ENCODE measurements at places on chromosomes 4 and X.

DNA sequence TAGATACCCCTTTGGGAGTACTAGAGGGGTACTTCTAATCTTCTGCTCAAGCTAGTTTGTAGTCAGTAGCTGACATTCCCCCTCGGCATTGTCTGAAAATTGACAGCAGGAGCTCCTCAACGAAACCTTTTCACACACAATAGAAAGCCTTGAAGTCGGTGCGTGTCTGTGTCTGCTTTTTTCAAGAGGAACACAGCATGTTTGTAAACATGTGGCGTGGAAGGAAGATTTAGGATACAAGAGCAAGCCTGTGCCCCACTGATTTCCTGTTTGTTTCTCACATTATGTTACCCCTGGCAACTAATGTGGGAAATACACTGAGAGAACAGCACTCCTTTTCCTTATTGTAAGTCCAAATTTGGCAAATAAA is 252.6 kb downstream of the ANKRD50 start:
- DNase-seq: no peak

GRCh38 chrX:147741776-147742175 is 169.9 kb upstream of the FMR1 start:
- no peak for DNase-seq

DNA sequence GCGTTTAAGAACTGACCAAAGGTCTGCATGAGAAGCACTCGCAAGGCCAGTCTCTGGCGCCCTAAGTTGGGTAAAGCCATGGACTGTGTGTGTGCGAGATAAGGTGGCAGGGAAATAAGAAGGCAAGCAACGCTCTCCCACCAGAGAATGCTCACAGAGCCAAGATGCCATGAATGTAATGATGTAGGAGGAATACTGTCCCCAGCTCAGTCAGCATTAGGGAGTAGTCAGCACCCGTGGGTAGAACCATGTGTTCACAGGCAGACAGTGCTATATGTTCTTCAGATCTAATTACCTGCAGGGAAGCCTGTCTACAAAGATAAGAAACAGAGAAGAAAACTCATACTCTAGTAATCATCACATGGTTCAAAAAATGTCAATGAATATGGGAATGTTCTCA is 68.8 kb downstream of the SEC24D start:
- no peak for DNase-seq

DNA sequence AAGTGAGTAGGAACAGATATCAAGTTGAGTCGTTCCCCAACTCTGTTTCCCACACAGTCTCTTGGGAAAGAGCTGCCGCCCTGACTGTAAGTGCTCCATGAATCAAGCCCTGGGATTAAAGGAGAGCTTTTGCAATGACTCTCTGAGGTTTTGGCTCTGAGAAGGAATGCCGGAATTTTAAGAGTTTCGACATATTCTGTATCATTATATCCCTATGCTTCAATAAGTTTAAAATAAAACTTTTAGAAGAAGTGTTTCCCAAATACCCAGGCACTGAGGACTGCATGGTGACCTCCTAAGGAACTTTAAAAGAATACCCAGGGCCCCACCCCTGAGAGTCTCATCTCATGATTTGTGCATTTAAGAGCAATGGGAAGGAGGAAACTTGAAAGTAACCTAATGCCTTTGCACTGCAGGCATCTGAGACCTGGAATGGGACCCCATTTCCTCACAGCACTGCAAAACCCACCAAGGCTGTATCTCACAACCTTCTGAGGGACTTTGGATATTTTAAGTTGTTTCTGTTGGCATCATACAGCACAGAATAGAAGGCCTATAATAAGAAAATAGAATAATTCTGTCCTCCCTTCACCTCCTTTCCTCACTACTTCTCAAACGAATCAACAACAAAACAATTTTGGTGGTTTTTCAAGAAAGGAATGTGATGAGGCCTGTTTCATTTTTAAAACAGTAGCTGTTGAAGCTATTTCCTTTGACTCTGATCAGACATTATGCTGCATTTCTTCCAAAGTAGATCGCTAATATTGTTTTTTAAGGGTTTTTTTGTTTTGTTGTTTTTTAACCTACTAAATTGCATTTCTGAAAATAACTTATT is 121.2 kb downstream of the GASK1B start:
- DNase-seq: no peak

- peak; percentile 4 for DNase-seq
These were observed 11.3 kb upstream of the ANOS1 start for GRCh38 chrX:8743126-8743732.
